NCI-H2171 (cell line): ENCODE measurements at places on chromosomes 2 and 18.

- no peak for DNase-seq
These were observed 7.5 kb upstream of the RIT2 start for GRCh38 chr18:43122955-43123354.

GRCh38 chr2:240234503-240234951 is 94.1 kb upstream of the OTOS start:
- no peak for DNase-seq

DNA sequence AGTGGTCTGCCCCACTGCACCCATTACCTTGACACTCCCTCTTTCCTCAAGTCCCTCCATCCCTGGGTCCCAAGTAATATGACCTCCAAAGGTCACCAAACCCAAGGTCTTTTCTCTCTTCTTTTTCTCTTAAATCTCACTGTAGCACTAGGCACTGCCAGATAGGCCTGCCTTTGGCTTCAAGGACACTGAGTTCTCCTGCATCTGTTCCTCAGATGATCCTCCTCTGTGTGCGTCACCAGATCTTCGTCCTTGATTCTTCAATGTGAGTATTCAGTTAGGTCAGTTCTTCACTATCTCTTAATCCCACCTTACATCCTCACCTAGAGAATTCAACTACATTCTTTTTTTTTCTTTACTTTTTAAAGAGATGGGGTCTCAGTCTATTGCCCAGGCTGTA is 249.2 kb downstream of the NBAS start:
- DNase-seq: no peak

DNA sequence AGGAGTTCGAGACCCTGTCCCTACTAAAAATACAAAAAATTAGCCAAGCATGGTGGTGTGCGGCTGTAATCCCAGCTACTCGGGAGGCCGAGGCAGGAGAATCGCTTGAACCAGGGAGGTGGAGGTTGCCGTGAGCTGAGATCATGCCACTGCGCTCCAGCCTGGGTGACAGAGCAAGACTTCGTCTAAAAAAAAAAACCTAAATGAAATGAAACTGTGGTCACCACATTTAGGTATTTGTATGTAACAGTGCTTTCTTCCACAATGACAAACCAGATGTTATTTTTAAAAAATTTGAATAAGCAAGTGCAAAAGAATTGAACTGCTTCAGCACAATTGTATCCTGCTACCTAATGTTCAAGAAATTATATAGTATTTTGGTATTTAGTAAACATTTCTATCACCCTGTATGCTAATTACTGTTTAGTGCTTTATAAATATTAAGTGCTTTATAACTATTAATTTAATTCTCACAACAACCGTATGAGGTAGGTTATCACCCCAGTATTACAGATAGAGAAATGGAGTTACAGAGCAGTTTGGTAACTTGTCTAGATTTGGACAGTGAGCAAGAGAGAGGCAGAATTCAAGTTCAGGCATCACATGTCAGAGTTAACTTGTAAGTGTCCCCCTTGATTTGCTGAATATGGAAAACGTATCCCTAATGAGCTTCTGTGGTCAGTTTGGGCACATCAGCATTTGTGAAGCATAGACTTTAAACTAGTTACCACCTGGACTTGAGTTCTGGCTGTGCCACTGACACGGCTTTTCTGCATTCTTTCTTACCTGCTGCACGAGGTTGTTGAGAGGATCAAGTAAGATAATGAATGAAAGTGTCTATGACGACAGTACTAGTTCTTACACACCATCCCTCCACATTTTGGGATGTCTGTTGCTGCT is 14.4 kb downstream of the PHLPP1 start:
- DNase-seq: no peak

GRCh38 chr18:42298759-42299675 is 344.0 kb downstream of the PIK3C3 start:
- peak; percentile 77 for DNase-seq

GRCh38 chr2:241849616-241850543 is 8.8 kb downstream of the PDCD1 start:
- DNase-seq: no peak

GRCh38 chr18:58659691-58660090 is 11.6 kb upstream of the MALT1 start:
- DNase-seq: no peak

DNA sequence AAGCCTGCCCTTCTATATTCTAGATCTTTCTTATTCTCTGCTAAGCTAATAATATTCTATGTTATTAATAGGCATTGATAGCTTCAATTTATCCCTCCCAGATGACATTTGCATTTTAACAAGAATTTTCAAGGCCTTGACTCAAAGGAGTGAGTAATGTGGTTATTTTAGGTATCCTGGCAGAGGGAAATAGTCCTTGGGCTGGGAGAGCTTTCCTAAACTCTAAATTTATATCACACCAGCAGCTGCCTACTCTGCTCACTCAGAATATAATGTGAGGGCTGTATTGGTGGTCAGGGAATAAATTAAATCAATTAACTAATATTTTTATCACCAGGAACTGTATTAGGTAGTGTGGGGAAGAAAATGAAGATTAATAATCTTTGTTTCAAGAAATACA is 74.8 kb upstream of the ADAM23 start:
- DNase-seq: no peak

GRCh38 chr18:33826151-33826550 is 248.1 kb downstream of the ASXL3 start:
- no peak for DNase-seq

- no peak for DNase-seq
These were observed 91.7 kb downstream of the DTNA start for GRCh38 chr18:34801774-34802173.

DNA sequence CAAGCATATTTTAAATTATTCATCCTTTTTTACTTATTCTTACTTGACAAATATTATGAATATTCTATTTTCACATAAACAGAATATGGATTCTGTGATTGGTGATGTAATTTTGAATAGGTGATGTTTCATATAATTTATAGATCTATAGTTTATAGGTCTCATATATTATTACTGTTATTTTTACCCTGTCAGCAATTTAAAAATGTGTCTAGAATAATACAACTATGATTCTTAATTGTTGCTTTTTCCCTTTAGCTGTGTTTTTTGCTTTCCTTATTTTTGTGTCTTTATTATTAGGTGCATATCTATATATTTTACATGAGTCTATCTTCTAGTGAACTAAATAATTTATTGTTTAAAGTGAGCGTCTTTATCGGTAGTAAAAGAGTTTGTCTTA is 226.7 kb upstream of the FSIP2 start:
- no peak for DNase-seq

- no peak for DNase-seq
These were observed 86.4 kb downstream of the ARL4C start for GRCh38 chr2:234410526-234410925.

DNA sequence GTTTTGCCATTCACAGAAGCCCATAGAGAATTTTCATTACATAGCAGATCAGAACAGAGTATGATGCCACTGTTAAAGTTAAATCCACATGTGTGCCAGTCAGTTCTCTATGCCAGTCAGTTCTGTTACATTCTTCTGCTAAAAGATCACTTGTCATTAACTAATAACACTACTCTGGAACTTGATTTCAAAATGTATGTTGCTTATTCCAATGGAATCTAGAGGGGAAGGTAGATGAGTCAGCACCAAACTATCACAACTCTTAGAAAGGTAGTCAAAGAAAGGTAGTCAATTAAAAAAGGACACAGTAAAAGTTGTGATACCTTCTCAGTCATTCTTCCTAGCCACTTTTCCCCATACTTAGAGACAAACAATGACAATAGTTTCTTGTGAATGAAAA is 1214.4 kb downstream of the LRP1B start:
- DNase-seq: no peak

DNA sequence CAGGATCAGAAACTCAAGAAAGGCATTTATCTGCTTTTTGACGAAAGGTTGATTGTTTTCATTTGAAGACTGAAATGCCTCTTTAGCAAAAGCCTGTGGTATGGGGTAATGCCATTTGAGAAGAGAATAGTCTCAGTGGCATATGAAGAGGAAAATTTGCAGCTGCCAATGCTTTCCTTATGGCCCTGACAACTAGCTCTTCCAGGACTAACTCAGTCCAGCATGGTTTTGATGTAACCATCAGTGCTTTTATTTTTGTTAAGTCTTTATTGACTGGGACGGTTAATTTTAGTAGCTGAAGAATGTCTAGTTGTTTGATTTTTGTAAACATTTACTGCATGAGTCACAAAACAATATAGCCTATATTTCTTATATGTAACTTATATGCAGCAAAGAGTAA is 158.4 kb downstream of the LNPK start:
- DNase-seq: no peak

DNA sequence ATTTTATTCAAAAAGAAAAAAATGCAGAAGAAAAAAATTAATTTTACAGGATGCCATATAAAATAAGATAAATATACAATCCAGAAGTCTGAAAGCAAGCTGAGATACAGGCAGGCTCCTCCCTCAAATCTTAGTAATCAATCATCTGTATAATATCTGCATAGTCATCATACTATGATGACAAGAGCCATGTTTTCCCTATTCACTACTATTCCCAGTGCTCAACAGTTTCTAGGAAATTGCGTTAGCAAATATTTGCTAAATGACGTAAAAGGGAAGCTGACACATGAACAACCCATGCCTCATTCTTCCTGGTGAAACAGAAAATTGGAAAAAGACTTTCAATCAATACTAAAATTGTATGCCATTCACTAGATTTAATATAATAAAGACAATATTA is 793.2 kb downstream of the SUCLG1 start:
- DNase-seq: no peak

- peak; percentile 87 for DNase-seq
These were observed 4.7 kb downstream of the CAPG start for GRCh38 chr2:85405201-85406059.

- no peak for DNase-seq
These were observed 386.0 kb upstream of the GYPC start for GRCh38 chr2:126269911-126270310.

DNA sequence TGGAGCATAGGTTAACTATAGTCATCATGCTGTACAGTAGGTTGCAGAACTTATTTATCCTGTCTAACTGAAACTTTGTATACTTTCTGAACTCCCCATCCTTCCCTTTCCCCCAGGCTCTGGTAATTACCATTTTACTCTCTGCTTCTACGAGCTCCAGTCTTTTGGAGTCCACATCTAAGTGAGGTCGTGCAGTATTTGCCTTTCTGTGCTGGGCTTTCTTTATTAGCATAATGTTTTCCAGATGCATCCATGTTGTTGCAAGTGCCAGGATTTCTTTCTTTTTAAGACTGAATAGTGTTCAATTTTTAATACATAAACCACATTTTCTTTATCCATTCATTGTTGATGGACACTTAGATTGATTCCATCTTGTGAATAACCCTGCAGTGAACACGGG is 464.1 kb downstream of the TGIF1 start:
- DNase-seq: no peak

DNA sequence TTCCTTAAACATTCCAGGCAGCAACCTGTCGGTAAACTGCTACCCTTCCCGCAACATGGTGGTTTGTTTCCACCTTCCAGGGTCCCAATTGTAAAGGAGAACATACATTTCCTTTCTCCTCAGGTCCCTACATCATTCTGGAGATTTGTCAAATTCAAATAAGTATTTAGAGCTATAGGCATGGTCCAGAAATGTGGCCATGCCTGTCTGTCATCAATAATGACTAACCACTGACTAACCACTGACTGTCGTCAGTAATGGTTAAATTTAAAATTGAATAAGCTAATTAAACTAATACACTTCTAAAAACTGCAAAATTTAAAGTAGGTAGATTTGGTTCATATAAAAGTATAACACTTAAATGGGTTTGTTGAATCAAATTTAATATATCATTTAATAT is 984.0 kb upstream of the SLC39A10 start:
- no peak for DNase-seq

GRCh38 chr18:54183390-54183789 is 41.1 kb downstream of the MBD2 start:
- no peak for DNase-seq

- no peak for DNase-seq
These were observed 44.1 kb downstream of the FARP2 start for GRCh38 chr2:241399941-241400922.

DNA sequence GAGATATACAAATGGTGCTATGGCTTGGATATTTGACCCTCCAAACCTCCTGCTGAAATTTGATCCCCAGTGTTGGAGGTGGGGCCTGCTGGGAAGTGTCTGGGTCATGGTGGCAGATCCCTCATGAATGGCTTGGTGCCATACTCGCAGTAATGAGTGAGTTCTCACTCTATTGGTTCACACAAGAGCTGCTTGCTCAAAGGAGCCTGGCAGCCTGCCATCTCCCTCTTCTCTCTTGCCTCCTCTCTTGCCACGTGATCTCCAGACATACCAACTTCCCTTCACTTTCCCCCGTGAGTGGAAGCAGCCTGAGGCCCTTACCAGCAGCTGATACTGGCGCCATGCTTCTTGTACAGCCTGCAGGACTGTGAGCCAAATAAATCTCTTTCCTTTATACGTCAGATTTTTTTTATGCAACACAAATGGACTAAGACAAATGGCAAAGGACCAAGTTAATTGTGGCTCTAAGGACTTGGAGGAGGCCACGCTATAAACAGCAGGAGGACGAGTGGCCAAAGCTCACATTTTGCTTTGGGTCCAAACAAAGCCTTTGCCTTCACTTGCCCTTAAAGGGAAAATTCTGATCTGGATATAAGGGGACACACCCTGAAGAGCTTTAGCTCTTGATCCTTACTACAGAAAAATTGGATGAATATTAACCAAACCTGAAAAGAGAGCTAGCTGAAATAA is 214.7 kb downstream of the SS18 start:
- DNase-seq: peak; percentile 67

- DNase-seq: no peak
These were observed 60.0 kb downstream of the RBMS1 start for GRCh38 chr2:160433466-160434140.

GRCh38 chr2:149467436-149467835 is 120.1 kb downstream of the MMADHC start:
- DNase-seq: no peak

DNA sequence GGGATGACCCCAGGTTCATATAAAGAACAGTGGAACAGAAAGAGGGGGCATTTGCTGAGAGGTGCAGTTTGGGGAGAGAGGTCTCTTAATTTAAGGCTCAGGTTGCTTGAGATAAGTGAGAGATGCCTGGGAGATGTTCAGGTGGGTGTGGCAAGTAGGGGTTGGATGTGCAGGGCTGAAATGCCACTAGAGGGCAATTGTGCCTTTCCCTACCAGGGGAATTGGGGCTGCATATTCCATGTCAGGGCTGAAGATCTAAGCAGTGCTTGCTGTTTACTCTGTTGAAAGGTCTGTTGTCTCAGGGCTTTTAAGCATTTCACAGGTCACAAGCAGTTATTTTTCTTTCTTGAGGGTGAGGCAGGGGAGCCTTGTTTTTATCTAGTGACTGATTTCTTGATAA is 7.8 kb downstream of the CCDC85A start:
- DNase-seq: peak; percentile 36

GRCh38 chr2:33313039-33313438 is 163.4 kb upstream of the RASGRP3 start:
- DNase-seq: no peak

DNA sequence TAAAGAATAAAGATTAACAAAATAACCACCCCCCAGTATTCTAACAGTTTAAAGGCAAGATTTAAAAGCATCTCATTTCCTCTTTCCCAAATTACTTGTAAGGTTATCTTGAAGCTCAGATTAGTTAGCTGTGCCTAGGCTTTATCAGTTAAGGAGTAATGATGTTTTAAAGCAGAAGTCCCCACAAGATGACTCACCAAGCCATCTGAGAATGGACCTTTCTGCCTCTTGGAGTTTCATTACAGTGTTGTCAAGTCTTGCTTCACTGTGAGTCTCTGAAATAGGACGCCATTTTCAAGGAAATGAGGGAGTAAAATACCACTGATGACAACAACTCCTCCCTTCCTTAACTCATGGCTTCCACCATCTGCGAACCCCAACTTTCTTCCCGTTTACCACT is 35.9 kb downstream of the ZNF385B start:
- DNase-seq: no peak

GRCh38 chr2:232833830-232834229 is 36.2 kb upstream of the SNORC start:
- DNase-seq: no peak
